CD4-positive, alpha-beta T cell treated with Interleukin-4 for 1 hour (primary cell): ENCODE measurements at places on chromosomes 12 and 14.
A peak's percentile ranks its signal among the peaks of the same experiment; 100 is the strongest.

- peak; percentile 12 for DNase-seq
Measured at GRCh38 chr12:11584221-11584855, 65.1 kb upstream of the ETV6 start.

DNA sequence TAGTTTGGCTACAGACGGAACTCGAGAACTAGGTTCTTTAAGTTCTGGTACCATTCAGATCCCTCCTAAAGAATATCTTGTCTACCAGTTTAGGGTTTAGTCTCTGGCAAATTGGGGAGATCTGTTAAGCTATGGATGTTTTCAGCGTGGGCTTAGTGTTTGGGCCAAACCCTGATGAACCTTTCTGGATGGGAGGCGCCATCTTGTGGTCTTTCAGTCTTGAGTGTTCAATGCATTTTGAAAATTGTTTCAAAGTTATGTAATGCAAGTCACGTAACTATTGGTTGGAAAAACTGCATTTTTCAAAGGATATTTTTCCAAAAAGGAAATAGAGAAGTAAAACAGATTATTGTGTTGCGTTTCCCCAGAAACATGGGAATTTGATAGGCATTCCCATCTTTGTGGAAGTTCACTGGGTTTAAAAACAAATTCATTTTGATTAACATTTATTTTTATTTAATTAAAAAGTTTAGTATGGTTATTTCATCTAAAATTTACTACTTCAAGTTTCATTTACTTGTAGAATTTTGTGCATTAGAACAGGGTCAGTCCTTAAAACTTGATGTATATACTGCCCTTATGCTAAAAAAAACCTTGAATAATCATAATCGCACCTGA, 169.0 kb downstream of the PRIMA1 start:
- no peak for DNase-seq

- no peak for DNase-seq
Measured at GRCh38 chr12:13258717-13259119, 62.2 kb downstream of the EMP1 start.

- no peak for DNase-seq
Measured at GRCh38 chr14:24944800-24945199, 105.1 kb downstream of the STXBP6 start.

GRCh38 chr14:90780519-90780918, 35.7 kb downstream of the TTC7B start:
- no peak for DNase-seq
